Stromal cell of bone marrow (primary cell): ENCODE measurements at places on chromosomes 6 and 20.

DNA sequence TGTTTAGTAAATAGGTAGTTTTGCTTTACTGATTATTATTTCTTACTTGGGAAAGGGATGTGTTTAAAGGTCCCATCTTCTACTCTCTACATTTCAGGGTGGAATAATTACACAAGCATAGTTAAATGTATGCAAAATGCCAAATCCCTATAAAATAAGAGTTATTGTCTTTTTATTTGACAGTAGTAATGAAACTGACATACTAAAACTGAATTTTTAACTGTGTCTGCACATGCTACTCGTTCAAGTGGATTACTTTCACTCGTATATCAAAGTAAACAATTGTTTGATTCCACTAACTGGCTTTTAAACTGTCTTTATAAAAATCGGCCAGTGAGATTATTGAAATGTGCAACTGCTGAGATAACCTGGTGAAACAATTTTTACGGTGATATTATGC, 602.9 kb upstream of the ADGRB3 start:
- DNase-seq, result no peak

- no peak for DNase-seq
Measured at GRCh38 chr20:58321205-58321604, 11.7 kb downstream of the RAB22A start.

GRCh38 chr6:92160226-92160625, 1259.1 kb downstream of the EPHA7 start:
- DNase-seq, result no peak

DNA sequence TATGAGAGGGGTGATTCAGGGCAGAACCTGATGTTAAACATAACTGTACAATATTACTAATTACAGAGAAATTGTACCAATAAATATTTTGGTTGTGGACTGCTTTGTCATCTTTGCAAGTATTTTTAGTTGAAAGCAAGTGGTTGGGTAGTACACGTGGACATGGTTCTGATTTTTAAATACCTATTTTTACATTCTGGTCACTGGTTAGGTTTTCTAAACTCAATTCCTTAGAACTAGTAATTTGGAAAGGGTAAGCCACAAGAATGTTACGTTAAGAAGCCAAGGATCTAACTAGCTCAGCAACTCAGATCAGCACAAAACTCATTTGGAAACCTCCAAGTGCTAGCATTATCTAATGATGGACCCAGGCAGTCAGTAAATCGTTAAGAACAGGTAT, 2.7 kb downstream of the EPB41L2 start:
- no peak for DNase-seq

- peak; percentile 77 for DNase-seq
Measured at GRCh38 chr6:158869826-158870648, 50.9 kb upstream of the EZR start.
